Spinal cord (tissue), 10 donors: ENCODE measurements at places on chromosomes 2 and 18.

DNA sequence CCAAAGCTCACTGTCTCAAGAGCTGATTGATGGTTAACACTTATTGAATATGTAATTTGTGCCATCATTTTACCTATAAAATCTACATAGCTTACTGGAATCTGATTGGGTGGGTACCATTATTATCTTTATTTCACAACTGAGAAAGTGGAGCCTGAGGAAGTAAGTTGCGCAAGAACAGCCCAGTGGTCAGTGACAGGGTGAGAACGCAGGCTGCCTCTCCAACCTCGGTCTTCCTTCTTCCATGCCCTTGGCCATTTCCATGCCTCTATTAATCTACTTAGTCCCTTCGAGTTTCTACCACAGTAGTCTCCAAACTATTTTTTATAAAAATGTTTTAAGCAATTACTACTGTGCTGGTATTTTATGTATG, 390.9 kb upstream of the VWC2L start:
- no peak for DNase-seq

GRCh38 chr18:79935098-79935480, 16.4 kb downstream of the SLC66A2 start:
- DNase-seq = no peak

DNA sequence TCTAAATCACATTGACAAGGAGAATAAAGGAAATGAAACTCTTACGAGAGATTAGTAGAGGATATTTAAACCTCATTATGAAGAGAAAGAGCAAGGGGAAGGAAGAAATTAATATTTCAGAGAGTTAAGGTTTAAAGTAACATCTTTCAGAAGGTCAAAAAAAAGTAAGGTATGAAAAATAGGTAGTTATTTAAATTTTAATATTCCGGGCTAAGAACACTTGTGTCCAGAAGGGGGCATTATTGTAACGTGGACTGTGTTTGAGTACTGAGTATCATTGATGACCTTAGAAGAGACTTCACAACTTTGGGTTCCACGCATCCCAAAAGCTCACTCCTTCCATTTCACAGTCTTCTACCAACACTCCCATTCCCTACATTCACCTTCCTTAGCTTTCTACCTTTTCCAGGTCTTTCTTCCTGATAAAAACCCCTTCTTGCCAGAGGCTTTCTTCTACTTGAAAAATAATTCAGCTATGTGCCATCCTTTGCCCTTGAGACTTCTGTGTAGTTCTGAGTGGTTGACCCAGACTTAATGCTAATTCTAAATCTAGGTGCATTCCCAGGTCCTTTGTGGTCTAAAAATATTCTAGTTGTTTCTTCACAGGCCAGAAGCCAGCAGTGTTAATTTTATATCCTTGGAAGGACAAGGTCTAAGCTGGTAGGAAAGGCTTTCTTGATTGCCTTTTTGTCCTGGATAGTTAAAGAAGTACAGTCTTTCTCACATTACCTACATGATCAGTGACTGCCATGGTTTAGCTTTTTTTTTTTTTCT, 16.5 kb downstream of the DYNC1I2 start:
- peak; percentile 55 for DNase-seq

GRCh38 chr2:57842531-57842930, 204.1 kb upstream of the VRK2 start:
- DNase-seq = no peak

DNA sequence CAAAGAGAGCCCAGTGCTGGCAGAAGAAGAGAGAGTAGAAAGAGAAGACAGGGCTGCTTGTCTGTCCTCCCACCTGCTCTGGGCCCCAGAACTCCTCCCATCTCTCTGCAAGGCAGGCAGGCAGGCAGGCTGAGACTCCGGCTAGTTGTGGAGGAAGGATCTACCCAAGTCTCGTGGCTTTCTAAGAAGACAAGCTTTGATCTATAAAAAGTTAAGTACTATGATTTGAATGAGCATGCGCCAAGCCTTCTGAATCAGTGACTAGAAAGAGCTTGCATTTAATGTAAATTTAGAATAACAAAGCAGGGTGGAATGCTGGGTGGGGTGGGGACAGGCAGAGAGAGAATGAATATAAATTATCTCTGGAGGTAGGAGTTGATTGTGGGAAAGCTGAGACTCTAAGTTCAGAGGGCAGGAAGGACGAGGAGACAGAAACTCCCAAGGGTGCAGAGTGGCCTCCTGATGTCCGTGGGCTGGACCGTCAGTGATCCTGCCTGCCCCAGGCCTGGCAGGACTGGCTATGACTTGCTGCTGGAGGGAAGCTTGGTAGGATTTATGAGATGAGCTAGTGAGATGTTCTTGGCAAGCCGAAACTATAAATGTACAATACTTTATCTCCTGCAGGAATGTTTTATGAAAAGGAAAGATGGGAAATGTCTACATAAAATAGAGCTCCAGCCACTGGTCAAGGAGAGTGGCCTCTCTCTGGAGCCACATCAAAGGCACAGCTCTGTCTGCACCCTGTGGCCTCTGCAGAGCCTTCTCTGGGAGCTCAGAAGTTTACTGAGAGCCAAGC, 447.5 kb downstream of the TNS1 start:
- no peak for DNase-seq

DNA sequence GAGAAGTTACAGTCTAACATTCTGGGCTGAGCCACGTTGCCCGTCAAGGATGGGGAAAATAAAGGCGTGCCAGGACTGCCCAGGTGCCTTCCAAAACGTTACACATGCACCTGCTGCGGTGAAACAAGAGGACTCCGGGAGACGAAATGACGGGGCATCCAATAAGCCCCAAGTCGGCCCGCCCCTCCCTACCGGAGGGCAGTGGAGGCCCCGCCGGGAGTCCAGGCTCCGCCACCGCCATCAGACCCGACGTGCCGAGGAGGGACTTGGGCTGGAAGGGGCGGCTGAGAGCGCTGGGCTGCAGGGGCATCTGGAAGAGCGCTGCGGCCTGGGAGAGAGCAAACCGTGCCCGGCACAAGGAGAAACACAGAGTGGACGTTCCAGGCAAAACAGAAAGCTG, 112.5 kb upstream of the GPC1 start:
- no peak for DNase-seq

- no peak for DNase-seq
These were observed 11.6 kb upstream of the RBMS1 start for GRCh38 chr2:160505256-160505655.

DNA sequence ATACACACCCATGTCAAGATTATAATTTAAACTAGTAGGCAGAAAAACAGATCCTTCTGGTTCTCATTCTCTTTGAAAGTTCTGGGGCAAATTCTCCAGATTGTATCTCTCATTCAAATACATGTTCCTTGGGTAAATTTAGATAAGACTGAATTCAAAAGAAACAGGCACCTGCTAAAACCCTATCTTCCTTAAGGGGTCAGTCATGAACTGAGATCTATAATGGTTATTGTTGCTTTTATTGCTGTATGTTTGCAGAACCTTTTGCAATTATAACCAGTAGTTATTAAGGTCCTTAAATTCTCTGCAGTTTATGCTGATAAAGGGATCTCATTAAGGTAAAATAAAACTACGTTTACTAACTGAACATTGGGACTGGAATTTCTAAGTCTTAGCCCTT, 83.5 kb downstream of the MYO5B start:
- no peak for DNase-seq
